ENCODE measurements at places on chromosomes 3 and 15.

GRCh38 chr3:5136919-5137429 is 14.9 kb downstream of the ARL8B start:
- no peak for DNase-seq
- H3K36me3 ChIP-seq: no peaks in the 10 kb centered on the region
- no peaks in the 10 kb centered on the region for H3K4me1 ChIP-seq

DNA sequence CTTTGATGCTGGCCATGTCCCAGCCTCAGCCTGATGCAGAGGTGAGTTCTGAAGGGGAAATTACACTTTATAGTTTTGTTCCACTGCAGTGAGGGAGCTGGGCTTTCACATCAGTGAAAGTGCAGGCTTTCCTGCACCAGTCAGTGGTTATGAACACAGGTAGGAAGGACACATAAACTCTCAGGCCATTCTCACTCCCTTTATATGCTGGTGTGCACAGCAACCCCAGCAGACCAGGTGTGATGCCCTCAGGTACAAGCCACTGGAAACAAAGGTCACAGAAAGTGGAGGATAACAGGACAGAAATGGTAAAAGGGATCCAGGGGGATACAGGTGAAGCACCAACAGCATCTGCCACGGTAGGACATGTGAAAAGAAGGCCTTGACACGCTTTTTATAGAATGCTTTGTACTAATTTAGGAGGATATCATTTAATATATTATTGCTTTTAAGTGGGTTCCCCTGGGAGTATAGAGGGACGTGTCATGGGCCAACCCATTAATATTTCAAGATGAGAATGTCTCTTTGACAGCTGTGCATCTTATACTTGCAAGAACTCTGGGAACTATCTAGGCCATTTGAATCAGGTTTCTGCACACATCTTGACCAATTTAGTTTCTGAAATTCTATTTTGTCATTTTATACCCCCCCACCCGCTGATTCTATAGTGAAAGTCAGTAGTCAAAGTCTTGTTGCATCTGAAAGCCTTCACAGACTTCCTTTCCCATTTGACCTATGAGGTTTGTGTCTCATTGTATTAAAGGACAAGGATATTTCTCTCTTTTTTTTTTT is 25.0 kb upstream of the BLM start:
- no peak overlapping the region for H3K27ac ChIP-seq
- no peaks in the 10 kb centered on the region for H3K36me3 ChIP-seq
- H3K27me3 ChIP-seq: no peaks in the 10 kb centered on the region
- no peak for DNase-seq

- H3K27me3 ChIP-seq: no peaks in the 10 kb centered on the region
- DNase-seq: no peak
- H3K4me1 ChIP-seq: no peaks in the 10 kb centered on the region
- H3K36me3 ChIP-seq: no peaks in the 10 kb centered on the region
- no peak overlapping the region for H3K27ac ChIP-seq
These were observed 621.9 kb upstream of the CCDC54 start for GRCh38 chr3:106755336-106755735.

DNA sequence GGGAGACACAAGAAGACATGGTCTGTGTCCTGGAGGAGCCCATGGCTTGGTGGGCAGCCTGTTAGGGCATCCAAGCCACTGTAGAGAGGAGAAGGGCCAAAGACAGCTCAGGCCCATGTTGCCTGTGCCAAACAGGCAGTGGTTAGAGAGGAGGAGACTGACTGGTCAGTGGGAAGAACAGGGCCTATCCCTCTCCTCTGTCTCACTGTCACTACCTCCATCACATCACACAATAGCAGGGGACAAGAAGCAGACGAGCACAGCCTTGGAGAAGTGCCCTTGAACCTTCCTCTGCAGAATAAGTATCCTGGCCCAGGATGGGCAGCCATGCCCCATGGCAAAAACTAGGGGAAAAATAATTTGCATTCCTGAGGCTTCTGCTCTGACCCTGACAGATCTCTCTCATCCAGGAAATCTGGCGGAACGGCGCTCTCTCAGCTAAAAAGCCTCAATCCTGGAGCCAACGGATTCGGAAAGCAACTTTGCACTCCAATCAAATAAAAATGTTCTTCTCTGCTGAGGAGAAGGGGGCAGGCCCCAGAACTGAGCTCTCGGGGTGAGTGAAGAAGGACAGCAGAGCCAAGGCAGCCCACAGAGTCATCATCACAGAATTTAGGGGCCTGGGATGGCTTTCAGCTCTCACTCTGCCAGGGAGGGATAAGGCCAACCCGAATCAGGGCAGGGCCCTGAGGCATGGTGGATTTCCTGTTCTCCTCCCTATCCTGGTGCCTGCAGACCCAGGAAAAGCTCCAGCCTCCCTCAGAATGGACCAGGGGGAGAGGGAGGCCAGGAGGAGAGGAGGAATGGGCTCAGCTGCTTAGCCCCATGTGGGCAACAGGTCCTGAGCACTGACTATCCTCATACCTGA is 1.6 kb downstream of the SHF start:
- H3K27ac ChIP-seq: peak overlapping the region; percentile 26
- no peaks in the 10 kb centered on the region for H3K27me3 ChIP-seq
- H3K4me1 ChIP-seq: no peaks in the 10 kb centered on the region
- peak overlapping the region; percentile 52 for H3K4me3 ChIP-seq
- DNase-seq: no peak

DNA sequence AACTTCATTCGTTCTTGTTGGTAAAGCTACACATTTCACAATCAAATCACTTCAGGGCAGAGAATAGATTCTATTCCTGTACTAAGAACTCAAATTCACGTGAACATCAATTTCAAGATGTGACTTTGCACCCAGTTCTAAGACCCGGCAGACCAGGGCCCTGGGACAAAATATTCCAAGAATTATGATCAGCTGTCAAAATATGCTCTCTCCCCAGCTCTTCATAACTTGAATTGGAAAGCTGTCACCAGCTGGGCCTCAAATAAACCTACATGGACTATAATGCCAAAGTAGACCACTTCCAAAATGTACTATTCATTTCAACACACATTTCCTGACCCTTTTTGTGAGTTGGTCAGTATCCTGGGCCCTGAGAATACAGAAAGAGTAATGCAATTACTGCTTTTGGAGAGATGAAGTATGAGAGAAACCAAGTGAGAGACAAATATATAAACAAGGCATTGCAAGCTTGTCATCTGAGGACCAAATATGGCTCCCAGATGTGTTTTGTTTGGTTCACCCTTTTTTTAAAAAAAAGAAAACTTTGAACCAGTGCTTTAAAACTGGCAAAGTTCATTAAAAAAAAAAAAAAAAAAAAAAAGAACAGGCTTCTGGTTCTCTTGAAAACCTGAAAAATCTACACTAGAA is 14.9 kb downstream of the MAGI1 start:
- H3K4me1 ChIP-seq: no peaks in the 10 kb centered on the region
- H3K36me3 ChIP-seq: no peaks in the 10 kb centered on the region
- no peak overlapping the region for H3K27ac ChIP-seq
- no peak for DNase-seq

- H3K4me3 ChIP-seq: no peak overlapping the region
- H3K27ac ChIP-seq: no peak overlapping the region
- H3K36me3 ChIP-seq: no peaks in the 10 kb centered on the region
- peaks cover 15% of the 10 kb centered on the region for H3K4me1 ChIP-seq
These were observed 79.8 kb upstream of the FNDC3B start for GRCh38 chr3:171959532-171960089.

- peaks cover 39% of the 10 kb centered on the region for H3K4me1 ChIP-seq
- peak; percentile 78 for DNase-seq
- no peak overlapping the region for H3K4me3 ChIP-seq
- H3K36me3 ChIP-seq: no peaks in the 10 kb centered on the region
- no peaks in the 10 kb centered on the region for H3K27me3 ChIP-seq
These were observed 84.8 kb downstream of the SMAD3 start for GRCh38 chr15:67150023-67150860.

DNA sequence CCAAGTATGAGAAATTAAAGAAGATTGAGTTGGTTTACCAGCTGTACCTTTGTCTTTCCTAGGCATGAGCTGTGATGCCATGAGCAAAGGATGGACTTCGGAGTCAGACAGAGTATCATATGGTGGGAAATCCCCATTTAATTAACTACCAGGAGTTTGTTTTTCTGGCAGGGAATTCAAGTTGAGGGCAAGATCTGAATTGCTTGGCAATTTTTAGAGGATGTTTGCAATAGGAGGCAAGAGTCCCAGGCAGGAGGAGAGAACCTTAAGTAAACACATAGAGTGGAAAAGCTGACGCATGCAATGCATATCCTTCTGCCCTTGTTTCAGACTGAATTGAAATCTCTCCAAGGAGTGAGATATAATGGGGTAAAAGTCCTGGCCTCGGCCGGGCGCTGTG is 569.7 kb upstream of the MDFIC2 start:
- H3K4me1 ChIP-seq: no peaks in the 10 kb centered on the region
- no peak overlapping the region for H3K27ac ChIP-seq
- H3K27me3 ChIP-seq: peaks cover 4% of the 10 kb centered on the region
- no peaks in the 10 kb centered on the region for H3K36me3 ChIP-seq
- peak; percentile 7 for DNase-seq

- no peak overlapping the region for H3K27ac ChIP-seq
- no peak overlapping the region for H3K4me3 ChIP-seq
- no peak for DNase-seq
- no peaks in the 10 kb centered on the region for H3K27me3 ChIP-seq
- no peaks in the 10 kb centered on the region for H3K36me3 ChIP-seq
These were observed 149.9 kb upstream of the TMC3 start for GRCh38 chr15:81523867-81524266.

DNA sequence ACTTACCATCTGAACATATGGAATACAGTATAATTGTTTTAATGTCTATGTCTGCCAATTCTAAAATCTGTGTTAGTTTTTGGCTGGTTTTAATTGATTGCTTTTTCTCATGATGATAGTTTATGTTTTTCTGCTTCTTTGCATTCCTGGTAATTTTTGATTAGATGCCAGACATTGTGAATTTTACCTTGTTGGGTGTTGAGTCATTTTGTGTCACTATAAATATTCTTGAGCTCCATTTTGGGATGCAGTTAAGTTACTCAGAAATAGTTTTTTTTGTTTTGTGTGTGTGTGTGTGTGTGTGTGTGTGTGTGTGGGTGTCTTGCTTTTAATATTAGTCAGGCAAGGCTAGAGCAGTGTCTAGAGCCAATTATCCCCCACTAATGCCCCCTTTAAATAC is 818.8 kb upstream of the NR2F2 start:
- H3K4me1 ChIP-seq: no peaks in the 10 kb centered on the region
- no peaks in the 10 kb centered on the region for H3K27me3 ChIP-seq
- H3K27ac ChIP-seq: no peak overlapping the region
- H3K36me3 ChIP-seq: no peaks in the 10 kb centered on the region
- no peak overlapping the region for H3K4me3 ChIP-seq
- DNase-seq: no peak

- H3K4me1 ChIP-seq: peaks cover 41% of the 10 kb centered on the region
- H3K27me3 ChIP-seq: no peaks in the 10 kb centered on the region
- peak overlapping the region; percentile 31 for H3K4me3 ChIP-seq
- peak overlapping the region; percentile 45 for H3K27ac ChIP-seq
These were observed 26.3 kb downstream of the BMF start for GRCh38 chr15:40082195-40082883.
